ENCODE measurements at places on chromosomes 13 and 19.

DNA sequence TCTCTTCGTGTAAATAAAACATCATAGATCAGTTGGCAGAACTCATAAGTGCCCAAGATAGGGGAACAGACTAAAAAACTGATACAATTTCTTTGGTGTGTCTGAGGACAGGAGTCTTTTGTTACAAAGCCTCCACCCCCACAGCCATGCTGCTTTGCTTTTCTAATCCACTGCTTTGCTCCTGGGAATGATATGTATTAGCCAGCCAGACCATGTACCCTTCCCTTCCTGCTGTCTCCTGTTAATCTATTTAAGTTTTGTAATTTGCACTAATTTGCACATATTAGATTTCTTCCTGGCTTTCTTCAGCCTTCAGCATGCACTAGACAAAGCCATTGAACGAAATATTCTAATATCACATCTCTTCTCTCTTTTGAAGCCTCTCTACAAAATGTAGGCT is 130.5 kb downstream of the MAB21L1 start:
- no peak for DNase-seq

DNA sequence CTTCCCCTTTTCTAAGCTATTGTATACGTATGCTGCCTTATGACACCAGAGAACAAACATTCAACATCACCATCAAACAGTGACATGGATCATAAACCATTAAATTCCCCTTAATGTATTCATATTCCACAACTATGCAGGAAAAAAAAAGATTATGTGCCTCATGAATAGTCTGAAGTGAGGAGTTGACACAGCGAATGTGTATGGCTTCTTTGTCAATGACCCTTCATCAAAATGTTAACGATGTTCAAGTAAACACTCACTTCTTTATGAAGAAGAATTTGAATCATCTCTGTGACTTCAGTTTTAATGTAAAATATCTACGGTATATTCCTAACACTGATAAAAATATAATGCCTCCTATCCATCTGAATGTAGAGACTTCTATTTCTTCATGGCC is 44.6 kb downstream of the SMAD9 start:
- no peak for DNase-seq

DNA sequence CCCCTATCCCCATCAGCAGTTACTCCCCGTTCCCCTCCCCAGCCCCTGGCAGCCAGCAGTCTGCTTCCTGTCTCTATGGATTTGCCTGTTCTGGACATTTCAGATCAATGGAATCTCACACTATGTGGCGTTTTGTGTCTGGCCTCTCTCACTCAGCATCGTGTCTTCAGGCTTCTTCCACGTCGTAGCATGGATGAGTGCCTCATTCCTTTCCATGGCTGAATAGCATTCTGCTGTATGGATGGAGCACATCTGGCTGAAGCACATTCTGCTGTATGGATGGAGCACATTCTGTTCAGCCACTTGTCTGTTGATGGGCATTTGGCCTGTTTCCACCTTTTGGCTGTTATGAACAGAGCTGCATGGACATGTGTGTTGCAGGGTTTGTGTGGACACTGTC is 29.5 kb downstream of the CRTC1 start:
- DNase-seq, result no peak

- DNase-seq, result no peak
These were observed 133.4 kb downstream of the OXGR1 start for GRCh38 chr13:96860882-96861281.
